ENCODE measurements at places on chromosomes 11 and 22. TPM values are rescaled to one million over a fixed set of nuclear protein-coding genes. Genes with fewer than 3 reads are reported as not detected.

- DNase-seq: no peak
Observed at GRCh38 chr11:78429660-78430059, 12.0 kb upstream of the GAB2 start.

GRCh38 chr11:130519128-130519932 is 70.9 kb downstream of the ADAMTS15 start:
- DNase-seq: no peak

SYT13 gene
- 0.69 TPM for total RNA-seq

GGTLC2 gene
- total RNA-seq: not detected

F2 gene
- 0.12 TPM for total RNA-seq

- peak; percentile 45 for DNase-seq
Observed at GRCh38 chr11:66126808-66127555, 56.9 kb downstream of the PACS1 start.

APOBEC3H gene
- not detected for total RNA-seq

DNA sequence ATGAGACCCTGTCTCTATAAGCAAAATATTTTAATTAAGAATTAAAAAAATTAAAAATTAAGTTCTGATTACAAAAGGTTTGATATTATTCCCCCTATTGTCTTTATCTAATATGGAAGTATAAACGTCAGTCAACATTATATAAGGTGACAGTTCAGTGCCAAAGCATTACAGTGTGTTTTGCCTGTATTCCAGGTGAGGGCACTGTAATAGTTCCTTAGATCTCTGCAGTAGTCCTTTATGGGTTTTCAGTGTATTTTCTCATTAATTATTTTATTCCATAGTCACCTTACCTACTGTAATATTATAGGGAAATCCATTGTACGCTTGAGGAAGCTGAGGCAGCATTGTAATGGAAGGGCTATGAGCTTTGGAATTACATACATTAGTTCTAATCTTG is 33.0 kb downstream of the FAR1 start:
- DNase-seq: no peak

DNA sequence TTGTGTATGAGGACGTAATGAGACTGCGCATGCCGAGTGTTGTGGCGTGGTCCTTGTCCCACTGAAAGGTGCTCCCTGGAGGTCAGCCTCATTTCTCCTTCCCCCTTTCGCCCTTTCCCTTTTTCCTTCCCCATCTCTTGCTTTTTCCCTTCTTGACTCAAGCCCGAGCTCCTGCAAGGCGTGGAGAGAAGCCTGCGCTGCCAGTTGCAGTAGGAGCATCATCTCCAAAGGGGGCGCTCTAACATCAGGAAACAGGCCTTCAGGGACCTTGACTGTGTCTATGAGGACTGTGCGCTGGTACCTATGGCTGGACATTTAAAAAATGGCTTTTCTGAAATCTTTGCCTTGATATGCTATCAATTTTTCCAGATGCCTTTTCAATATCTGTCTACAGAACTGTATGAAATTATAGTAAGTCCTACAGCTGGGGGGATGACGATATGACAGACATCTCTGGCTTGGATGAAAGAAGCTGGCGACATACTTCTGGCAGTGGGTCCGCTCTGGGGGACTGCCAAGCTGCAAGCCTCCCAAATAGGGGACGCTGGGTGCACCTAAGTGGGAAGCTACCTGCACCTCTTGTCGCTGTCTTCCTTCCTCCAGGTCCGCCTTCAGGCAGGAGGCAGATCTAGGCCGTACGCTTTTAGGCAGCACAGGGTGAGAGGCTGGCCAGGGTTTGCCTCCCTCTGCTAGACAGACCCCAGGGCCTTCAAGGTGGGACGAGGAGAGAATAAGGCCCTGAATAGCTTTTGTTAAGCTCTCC is 96.5 kb downstream of the NXPE2 start:
- DNase-seq: no peak

DNA sequence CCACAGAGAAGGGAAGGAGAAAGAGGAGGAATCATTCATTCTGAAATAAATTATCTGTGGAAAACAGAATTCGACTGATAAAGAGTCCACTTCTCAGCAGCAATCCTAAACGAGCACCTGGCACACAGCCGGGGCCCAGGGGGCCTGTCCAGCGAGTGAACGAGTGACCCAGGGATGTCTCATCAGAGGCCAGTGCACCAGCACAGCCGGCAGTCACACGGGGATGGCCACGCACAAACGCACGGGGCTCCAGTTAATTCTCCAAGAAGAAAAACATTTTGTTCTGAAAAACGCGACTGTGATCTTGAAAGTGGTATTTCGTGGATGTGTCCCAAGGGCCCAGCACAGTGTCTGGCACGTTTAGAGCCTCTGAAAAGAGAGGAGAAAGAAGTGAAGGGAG is 154.6 kb downstream of the BRD1 start:
- DNase-seq: no peak

FADS3 gene
- total RNA-seq: 54.6 TPM

CARD18 gene
- not detected for total RNA-seq

- no peak for DNase-seq
Observed at GRCh38 chr11:128195756-128196155, 391.6 kb downstream of the ETS1 start.

THRSP gene
- total RNA-seq: 0.18 TPM

- DNase-seq: no peak
Observed at GRCh38 chr11:120010775-120011174, 127.1 kb downstream of the TRIM29 start.

GRCh38 chr11:98300719-98301118 is 720.0 kb upstream of the CNTN5 start:
- DNase-seq: no peak

DNA sequence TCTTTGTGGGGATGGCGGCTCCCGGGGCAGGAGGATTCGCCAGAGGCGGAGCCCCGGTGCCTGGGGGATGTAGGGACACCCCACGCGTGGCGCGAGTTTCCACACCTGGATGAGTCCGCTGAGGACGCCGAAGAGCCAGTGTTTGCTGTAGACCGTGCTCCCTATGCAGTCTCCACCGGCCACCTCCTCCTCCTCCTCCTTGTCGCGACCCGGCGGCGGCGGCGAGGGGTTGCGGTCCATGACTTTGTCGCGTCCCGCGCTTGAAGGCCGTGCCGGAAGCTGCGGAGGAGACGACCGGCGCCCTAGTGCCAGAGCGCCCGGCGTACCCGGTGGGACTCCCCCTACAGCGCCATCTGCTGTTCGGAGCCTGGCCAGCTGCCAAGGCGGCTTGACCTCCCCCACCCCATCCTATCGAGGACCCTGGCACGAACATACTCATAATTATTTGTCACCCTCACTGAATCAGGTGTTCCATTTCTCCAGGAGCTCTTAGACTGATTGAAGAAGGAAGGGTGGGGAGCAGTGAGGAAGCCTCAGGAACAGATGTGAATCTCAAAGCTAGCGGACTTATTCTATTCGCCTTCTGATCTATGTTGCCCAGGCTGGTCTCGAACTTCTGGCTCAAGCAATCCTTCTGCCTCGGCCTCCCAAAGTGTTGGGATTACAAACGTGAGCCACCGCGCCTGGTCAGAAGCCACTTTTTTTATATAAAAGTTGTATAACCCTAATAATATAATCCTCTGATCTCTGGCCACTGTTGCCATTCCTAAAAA is at the start of gene SAAL1:
TSS of gene SAAL1 (minus strand) at position 281 of the 773 bp plus-strand sequence. CDS start at position 240, 41 bp downstream.
- DNase-seq: peak; percentile 78

GRCh38 chr11:57490456-57491248 is 24.9 kb downstream of the SLC43A1 start:
- no peak for DNase-seq

- no peak for DNase-seq
Observed at GRCh38 chr11:67031791-67032561, 9.0 kb downstream of the SYT12 start.

DNA sequence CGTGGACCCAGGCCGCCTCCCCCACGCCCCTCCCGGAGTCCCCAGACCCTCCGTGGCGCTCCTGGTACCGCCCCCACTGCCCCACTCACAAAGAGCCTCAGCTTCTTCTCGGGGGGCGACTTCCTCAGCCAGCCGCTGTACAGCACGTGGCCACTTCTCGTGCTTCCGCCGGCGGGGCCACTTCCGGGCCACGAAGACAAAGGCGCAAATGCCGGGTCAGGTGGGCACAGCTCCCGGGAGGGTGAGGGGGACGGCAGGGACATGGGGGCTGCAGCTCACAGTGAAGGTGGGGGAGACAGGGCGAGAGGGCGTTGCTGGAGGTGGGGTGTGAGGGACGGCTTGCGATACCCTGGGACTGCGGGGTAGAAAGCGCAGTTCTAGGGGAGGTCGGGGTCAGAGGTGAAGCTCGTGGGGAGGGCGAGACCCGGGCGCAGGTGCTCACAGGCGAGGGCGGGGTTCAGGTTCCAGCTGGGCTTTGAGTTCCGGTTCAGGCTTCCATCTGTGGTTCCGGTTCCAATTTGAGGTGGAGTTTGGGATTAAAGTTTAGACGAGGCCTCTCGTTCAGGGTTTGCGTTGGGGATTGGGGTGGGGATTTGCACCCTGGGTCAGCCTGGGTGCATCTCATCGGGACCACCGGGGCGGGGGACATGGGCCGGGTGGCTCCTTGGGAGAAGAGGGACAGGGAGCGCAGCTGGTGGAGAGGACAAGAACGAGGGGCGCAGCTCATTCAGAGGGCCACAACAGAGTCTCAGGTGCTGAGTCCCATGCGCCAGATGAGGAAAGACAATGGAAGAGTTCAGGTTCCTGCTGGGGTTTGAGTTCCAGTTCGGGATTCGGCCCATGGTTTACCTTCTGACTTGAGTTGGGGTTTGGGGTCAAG is at the start of gene GAB4:
TSS of gene GAB4 (minus strand) at position 371 of the 880 bp plus-strand sequence. CDS start at position 263, 108 bp downstream.
- no peak for DNase-seq

DEUP1 gene
- total RNA-seq: not detected

GRCh38 chr11:35321532-35322317 is 97.6 kb downstream of the SLC1A2 start:
- no peak for DNase-seq

SULT4A1 gene
- 0.36 TPM for total RNA-seq

DNA sequence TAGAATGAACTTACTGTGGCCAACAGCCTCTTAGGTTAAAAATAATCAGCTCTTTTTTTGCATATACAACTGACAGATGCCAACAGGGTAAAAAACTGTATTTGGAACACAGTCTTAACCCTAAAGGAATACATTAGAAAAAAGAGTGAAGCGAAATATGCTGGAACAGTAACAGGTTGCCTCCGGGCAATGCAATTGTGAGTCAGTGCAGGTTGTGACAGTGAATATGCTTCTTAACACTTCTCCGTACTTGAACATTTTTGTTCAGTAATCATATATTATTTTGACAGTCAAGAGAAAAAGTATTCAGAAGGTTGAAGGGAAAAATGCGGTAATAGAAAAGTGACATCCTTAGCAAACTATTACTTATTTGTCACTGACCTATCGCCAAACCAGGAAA is 98.5 kb downstream of the DBX1 start:
- DNase-seq: no peak

OR52N4 gene
- 0.74 TPM for total RNA-seq

HEPN1 gene
- total RNA-seq: not detected

SHISA8 gene
- total RNA-seq: not detected

- peak; percentile 26 for DNase-seq
Observed at GRCh38 chr22:47063071-47063509, 300.6 kb downstream of the TBC1D22A start.

TMPRSS4 gene
- total RNA-seq: 2.3 TPM

DNA sequence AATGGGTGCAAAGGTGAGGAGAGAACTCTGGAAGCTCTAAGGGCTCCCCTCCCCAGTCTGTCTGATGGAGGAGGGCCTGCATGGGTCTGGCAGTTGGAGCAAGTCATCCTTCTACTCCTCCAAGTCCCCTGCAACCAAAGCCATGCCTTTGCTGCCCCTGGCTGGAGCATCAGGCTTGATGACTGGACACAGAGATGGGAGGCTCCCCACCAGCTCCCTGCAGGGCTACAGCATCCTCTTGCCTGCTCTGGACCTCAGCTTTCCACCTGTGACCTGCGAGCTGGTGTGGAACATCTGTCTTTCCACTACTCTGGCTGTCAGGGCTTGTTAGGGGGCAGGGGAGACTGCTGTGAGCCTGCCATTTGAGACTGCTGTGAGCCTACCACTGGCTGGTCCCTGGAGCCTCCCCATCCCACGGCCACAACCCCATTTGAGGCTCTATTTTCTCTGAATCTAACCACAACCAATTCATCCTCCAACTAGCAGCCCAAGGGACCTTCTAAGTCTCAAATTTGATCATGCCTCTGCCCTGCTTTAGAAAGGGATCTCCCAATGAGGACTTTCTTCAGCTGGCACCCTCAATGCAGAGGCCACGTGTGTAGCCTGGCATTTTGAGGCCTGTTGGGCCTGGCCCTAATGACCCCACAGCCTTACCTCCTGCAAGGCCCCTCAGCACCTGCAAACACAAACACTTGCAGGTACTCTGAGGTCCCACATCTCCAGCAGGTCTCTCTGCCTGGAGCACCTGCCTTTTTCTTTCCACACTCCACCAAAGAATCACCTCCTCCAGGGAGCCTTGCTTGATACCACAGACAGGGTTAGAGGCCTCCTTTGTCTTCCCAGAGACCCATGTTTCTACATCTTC is 9.9 kb downstream of the P2RY6 start:
- no peak for DNase-seq

Data from ovary (tissue), 10 donors.